Non-pigmented ciliary epithelial cell (primary cell): ENCODE measurements at places on chromosomes 16 and 17.

DNA sequence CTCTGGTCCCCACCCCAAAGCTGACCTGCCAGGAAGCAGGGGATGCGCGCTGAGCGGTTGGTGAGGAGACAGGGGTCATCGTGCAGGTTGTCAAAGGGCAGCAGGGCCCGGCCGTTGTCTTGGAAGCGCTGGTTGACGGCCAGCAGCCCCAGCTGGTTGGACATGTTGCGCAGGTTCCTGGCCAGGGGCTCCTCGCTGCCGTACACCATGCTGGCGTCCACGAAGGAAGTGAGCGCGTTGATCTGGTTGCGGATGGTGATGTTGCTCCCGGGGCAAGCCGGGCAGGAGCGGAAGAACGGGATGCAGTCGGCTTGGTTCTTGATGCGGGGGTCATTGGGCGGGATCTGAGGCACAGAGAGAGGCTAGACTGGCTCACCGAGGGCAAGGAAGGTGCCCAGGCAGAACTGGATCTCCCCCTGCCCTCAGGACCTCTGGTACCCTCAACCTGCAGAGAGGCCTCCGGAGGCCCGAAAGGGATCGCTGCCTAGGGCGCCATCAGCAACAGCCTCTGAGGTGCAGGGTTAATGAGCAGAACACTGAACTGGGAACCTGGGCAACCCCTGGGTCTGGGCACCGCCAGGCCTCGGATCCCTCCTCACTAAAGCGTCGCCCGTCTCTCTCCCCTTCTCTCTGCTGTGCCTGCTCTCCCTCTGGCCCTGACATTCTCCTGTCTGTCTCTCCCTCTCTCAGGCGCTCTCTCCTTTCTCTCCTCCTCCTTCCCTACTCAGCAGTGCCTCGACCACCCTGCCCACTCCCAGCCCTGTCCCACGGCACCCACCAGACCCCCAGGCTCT, 2.7 kb downstream of the MPO start:
- DNase-seq = no peak

DNA sequence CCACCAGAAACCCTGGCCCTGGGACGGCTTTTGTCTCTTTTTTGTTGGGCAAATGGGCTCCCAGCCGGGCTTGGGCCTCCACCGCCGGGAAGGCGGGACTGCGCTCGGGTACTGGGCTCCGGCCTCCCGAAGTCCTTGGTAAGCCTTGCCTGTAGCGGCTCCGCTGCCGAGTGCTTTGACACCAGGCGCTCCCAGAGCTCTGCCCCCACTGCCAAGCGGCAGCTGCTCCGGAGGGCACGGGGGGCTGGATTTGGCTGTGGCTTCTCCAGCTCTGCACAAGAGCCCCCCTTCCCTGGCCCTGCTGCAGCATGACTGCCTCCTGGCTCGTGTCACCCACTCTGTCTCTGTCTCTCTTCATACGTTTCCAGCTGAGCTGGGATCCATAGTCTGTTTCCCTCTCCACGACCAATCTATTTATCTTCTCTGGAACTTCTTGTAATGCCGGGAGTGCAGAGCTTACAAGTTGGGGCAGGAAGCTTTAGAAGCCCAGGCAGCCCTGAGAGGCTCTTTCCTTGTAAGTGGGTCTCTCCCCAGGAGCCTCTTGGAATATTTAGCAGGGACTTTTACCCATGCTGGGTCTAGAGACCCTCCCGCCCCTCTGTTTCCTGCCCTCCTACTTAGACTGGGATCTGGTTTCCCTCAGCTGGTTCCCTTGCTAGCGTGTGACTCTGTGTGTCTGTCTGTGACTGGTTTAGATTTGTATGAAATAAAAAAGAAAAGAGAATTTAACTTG, 246.9 kb upstream of the GSE1 start:
- DNase-seq = no peak

- DNase-seq = peak; percentile 76
These were observed 247.4 kb downstream of the PRKCA start for GRCh38 chr17:66549731-66550207.

DNA sequence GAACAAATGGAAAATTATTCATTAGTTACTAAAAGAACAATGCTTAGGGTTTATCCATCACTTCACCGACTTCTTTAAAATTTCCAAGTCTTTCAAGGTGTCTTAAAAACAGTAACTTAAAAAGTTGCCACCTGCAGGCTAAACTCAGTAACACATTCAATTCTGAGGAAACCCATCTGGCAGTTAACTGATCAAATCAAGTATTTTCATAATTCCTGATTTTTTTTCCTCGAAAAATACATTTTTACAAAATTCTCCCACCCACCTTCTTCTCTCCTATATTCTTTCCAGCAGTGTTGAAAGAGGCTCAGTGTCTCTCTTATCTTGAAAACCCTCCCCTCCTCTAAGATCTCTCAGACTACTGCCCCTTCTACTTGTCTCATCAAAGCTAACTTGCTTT, 29.9 kb downstream of the PARN start:
- DNase-seq = peak; percentile 13

GRCh38 chr17:72446525-72447250, 325.9 kb downstream of the SOX9 start:
- DNase-seq = no peak

- no peak for DNase-seq
These were observed 204.8 kb downstream of the FTO start for GRCh38 chr16:53908731-53909130.

- no peak for DNase-seq
These were observed 7.8 kb upstream of the EFTUD2 start for GRCh38 chr17:44906763-44907728.

- no peak for DNase-seq
These were observed 207.5 kb downstream of the CDH13 start for GRCh38 chr16:82834151-82834815.

DNA sequence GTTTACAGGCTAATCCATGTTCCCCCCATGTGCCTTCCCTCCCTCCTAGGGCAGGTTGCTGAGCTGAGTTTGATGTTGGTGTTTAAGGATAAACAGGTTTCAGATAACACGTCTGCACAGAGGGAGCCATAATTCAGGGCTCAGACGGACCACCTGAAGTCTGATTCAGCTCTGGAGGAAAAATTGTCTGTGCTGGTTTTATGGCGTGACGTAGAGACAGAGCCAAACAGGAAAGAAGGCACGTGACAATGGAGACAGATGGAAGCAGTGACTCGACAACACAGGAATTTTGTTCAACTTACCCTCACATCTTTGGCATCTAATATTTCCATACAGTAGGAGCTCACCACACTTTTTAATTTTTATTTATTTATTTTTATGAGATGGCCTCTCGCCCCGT, 10.7 kb upstream of the USP10 start:
- peak; percentile 91 for DNase-seq

DNA sequence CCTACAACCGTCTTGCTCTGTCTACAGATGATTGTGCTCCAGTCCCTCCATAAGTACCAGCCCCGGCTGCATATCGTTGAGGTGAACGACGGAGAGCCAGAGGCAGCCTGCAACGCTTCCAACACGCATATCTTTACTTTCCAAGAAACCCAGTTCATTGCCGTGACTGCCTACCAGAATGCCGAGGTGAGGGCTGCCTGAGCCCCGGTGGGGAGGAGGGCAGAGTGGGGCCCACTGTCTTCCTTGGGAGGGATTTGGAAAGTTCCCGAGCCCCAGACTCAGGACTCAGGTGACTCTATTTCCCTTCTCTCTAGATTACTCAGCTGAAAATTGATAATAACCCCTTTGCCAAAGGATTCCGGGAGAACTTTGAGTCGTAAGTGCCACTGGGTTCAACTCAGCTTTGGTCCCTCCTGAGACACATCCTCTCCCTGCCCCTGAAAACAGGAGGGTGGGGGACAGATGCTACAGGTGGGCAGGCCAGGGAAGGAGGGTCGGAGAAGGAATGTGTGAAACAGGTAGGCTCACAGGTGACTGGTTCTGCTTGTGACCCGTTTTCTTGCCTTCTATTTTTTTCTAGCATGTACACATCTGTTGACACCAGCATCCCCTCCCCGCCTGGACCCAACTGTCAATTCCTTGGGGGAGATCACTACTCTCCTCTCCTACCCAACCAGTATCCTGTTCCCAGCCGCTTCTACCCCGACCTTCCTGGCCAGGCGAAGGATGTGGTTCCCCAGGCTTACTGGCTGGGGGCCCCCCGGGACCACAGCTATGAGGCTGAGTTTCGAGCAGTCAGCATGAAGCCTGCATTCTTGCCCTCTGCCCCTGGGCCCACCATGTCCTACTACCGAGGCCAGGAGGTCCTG, 11.4 kb downstream of the TBX21 start:
- DNase-seq = no peak

DNA sequence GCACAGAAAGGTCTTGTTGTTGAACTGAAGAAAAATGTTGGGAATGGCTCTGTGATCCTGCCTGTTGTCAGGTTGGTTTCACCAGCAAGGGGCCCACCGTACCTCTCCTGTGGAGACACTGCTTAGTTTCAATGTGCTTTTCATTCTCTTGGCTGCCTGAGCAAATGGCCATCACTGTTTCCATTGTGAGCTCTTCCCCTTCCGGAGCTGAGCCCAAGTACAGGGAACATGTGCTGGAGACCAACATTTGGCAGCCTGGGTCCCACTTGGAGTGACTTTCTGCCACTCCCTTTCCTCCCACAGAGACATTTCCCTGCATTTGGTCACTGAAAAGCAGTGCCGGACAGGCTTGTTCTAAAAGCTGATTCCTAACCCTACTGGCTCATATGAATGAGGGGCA, 23.1 kb downstream of the GABARAPL2 start:
- DNase-seq = no peak

DNA sequence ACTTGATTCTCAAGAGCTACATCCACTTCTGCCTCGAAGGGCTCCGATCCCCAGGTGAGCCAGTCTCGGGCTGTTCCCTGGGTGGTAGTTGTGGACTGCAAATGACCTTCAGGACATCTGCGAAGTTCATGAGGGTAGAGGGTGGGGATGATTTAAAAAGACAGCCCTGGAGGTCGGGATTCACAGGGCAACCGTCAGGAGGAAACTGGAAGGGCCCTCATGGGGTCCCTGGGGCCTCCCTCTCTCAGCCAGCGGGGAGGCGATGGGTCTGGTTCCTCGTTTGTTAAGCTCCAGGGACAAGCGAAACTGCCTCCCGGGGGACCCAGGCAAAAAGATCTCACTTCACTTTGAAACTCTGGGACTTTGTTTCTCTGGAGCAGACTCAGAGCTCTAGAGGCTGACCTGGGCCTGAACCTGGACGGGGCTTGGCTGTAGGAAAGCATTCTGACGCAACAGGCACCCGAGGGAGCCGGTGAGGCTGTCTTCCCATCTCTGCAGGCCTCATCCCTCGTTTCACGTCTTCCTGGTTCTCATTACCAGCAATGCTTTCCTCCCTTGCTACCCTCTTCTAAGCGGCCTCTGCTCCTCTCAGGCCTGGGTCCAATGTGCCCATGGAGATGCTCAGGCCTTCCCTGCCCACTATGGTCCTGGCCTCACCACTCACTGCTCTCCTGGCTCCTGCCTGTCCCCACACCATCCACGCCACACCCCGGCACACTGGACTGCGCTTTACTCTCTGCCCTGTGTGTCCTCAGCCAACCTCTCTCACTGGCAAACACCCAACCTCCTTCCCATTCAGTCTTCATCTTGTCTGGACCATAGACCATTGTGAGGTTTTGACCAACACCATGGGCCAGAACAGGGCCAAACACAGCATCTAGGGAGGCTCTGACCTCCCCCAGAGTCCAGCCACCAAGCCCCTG, 214.2 kb upstream of the TNRC6C start:
- DNase-seq = no peak

- DNase-seq = no peak
These were observed 66.9 kb downstream of the CYTH1 start for GRCh38 chr17:78715000-78715771.

- DNase-seq = no peak
These were observed 253.8 kb upstream of the PMFBP1 start for GRCh38 chr16:72425571-72426341.
